Non-pigmented ciliary epithelial cell (primary cell): ENCODE measurements at places on chromosomes 16 and 17.

- DNase-seq = no peak
These were observed 1.3 kb upstream of the ACTG1 start for GRCh38 chr17:81513753-81514488.

DNA sequence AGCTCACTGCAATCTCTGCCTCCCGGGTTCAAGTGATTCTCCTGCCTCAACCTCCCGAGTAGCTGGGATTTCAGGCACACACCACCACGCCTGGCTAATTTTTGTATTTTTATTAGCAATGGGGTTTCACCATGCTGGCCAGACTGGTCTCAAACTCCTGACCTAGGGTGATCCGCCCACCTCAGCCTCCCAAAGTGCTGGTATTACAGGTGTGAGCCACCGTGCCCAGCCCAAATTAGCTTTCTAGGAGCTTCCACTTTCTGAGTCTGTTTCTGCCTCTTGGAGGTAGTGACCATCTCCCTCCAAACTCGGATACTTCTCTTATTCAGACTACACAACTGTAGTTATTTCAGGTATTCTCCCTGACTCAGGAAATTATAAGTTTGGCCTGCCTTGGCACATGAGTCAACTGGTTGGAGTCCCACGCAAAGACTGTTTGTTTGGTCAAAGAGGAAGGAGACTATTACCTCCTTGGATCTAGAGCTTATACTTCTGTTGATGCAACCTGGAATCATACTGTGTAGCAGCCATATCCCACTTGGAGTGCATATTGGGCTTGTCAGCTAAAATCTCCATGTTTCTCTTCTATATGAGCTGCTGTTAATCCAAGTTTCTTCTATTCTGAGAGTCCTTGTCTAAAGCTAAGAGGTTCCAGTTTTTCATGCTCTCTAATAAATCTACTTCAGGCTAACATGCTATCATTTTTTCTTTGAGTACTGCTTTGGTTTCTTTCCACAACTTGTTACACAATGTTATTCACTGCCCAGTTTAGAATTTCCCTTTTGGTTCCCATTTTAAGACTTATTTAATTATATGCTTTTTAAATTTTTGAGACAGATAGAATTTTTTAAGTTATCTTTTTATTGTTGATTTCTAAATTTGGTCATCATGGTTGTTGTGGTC lies 7.5 kb downstream of the IL4R start:
- DNase-seq = no peak

DNA sequence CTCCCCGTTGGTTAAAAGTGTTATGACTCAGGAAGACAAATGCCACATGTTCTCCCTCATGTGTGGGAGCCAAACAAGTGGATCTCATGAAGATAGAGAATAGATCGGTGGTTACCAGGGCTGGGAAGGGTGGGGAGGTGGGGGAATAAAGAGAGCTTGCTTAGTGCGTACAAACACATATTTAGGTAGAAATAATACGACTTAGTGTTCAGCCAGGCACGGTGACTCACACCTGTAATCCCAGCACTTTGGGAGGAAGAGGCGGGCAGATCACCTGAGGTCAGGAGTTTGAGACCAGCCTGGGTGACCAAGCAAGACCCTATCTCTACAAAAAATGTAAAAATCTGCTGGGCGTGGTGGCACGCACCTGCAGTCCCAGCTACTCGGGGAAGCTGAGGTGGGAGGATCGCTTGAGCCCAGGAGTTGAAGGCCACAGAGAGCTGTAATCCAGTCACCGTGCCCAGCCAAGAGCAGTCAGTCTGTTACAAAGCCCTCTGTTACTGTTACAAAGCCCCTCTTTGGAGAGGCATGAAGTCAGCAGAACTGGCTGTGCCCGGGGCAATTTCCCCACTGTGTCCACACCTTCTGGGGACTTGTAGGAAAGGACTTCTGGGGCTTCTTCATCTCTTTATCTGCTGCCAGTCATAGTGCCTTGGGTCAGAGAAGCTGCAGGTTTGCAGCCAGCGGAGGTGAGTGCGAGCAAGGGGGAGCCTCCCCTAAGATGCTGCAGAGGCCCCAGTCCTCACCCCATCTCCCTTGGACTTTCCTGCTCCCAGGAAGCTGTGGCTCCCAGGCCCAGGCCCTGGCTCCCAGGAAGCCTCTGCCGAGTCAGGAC lies 4.3 kb upstream of the ALDH3A1 start:
- DNase-seq = no peak

DNA sequence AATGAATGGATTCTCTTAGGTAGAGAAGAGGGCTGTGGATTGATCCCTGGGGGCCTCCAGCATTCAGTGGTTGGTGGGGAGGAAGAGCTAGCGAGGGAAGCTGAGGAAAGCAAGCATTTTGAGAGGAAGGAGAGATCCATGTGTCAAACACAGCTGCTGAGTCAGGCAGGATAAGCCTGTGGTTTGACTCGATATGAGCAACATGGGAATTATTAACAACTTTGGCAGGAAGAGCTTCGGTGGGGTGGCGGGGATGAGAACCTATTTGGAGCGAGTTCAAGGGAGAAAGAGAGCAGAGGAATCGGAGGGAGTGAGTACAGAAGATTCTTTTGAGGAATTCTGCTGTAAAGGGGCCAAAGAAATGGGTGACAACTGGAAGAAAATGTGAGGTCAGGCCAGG lies 59.5 kb upstream of the CDC42EP4 start:
- DNase-seq = peak; percentile 82

- DNase-seq = no peak
These were observed 46.3 kb downstream of the METRNL start for GRCh38 chr17:83125515-83126274.

GRCh38 chr17:19016297-19016696 lies 11.7 kb upstream of the FAM83G start:
- DNase-seq = no peak
